CD8-positive, alpha-beta memory T cell (primary cell): ENCODE measurements at places on chromosomes 11 and 22.

GRCh38 chr11:704781-705645, 1.0 kb upstream of the EPS8L2 start:
- no peak for DNase-seq

DNA sequence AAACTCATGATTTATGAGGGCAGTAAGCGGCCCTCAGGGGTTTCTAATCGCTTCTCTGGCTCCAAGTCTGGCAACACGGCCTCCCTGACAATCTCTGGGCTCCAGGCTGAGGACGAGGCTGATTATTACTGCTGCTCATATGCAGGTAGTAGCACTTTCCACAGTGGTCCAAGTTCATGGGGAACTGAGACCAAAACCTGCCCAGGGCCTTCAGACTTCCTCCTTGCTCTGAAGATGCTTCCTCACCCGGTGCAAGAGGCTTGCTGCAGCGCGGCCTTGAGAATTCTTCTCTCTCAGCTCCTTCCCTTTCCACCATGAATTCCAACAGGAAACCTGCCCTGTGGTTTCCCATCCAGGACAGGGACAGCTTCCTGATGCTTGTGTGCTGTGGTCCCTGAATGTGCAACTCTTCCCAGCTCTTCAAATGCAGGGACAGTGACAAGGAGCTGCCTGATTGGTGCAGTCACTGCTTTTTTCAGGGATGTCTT, 53.9 kb downstream of the GGTLC2 start:
- no peak for DNase-seq

DNA sequence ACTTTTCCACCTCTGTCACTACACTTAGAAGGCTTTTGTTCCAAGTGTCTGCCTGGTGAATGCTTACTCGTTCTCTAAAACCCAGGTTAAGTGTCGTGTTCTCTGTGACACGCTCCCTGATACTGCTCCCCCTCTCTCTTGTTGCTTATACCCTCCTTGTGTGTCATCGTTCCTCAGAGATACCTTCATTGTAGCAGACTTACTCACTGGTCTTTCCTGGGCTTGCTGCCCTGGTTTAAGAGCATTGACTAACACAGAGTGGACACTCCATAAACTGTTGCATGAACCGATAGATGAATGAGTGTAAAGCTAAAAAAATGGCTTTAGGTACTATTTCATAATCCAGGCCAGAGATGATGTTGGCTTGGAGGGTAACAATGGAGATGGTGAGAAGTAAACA, 171.3 kb downstream of the GRIK4 start:
- DNase-seq = no peak

DNA sequence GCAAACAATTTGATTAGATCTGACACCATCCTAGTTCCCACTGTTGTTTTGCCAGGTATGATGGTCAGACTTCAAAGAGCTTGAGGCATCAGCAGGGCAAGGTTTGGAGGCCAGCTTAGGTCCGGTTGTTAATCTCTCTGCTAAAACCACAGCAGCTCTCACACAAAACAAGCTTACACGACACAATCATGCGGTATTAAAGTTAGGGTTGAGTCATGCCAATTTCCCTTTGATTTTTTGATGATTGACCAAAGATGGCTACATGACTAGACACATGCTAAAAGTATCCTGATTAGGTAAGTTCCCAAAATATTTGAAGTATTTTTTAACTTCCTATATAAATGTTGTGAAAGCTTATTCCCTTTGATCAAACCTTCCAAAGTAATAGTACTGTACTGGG, 145.9 kb downstream of the ELP4 start:
- no peak for DNase-seq

- no peak for DNase-seq
Measured at GRCh38 chr11:70734911-70735310, 336.6 kb downstream of the CTTN start.

- DNase-seq = no peak
Measured at GRCh38 chr11:36394926-36395325, 98.8 kb downstream of the PRR5L start.

DNA sequence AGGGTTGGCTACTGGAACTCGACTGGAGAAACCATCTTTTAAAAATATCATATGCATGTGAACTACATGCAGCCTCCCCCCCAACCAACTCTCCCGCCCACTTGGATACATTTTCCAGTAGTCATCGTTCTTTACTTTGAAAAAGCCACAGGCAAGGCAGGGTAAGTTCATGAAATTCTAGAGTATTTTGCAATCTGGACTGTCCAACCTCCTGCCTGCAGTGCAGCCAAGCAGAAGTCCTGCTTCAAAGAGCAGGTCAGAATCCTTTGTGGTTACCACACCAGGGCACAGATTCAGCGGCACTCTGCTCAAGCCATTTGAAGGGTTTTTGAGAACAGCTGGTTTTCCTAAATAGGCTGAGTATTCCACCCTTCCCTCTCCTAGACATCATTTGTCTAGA, 12.1 kb downstream of the ELF5 start:
- DNase-seq = no peak

DNA sequence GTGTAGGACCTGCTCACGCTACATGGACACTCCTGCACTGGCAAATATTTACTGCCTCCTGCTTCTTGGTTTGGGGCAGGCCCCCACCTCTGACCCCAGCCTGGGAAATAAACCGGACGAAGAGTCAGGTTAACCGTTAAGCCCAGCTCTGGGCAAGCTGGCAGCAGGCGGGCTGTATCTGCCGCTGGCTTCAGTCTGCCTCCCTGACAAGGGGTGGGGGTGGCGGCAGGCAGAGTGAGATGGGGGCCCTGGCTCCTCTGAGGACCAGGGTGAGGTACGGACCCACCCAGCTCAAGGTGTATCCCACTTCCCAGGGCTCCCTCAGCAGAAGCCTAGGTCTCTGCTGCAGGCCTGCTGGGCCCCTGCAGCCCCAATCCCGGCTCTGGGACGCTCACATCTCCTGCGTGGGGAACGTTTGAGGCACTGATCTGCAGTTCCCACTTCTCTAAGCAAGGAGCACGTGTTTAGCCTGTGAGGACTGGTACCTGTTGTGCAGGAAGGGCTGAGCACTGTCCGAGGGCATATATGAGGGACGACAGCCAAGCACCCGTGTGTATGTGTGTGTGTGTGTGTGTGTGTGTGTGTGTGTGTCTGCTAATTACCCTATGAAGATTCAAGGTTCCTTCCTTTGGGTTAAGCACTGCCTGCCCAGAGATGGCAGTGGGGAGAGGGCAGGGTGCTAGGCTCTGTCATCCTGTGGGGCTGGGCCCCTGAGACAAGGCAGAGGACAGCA, 1.1 kb upstream of the LRRC75B start:
- no peak for DNase-seq
